AG04450 (cell line): ENCODE measurements at places on chromosomes 13 and 19.
A peak's percentile ranks its signal among the peaks of the same experiment; 100 is the strongest.

GRCh38 chr19:1317274-1318003, 31.8 kb downstream of the EFNA2 start:
- DNase-seq: no peak

DNA sequence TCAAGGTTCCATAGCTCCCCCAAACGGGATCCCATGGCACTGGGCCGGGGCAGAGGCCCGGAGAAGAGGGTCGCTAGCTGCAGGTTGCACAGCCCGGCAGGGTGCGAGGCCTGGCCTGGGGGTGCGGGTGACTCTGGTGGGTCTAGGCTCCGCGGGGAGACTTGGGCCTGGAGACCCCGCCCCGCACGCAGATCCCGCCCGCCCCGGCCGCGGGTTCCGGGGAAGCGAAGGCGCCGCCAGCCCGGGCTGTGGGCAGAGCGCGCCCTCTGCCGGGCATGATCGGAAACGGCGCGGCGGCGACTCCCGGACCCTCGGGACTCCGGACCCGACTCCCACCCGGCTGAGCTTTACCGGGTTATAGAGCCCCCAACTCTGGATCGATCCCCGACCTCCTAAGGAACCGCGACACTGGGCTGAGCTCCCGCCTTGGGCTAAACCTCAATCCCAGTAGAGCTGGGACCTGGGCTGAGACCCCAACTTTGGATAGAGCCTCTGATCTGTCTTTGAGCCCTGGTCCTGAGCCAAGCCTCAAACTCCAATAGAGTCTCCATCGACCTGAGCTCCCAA, 3.1 kb upstream of the TNFAIP8L1 start:
- no peak for DNase-seq

- DNase-seq: no peak
These were observed 66.1 kb upstream of the DIAPH3 start for GRCh38 chr13:60229708-60230272.

- DNase-seq: no peak
These were observed 117.7 kb upstream of the KLF12 start for GRCh38 chr13:74251778-74252519.

GRCh38 chr13:106385654-106386053, 149.8 kb downstream of the EFNB2 start:
- no peak for DNase-seq

- DNase-seq: no peak
These were observed 135.9 kb downstream of the URI1 start for GRCh38 chr19:30077851-30078355.

- no peak for DNase-seq
These were observed at the start of gene TRPC4 for GRCh38 chr13:37869756-37870488. Gene TRPC4, minus strand, starts transcription at chr13:37869772. Its CDS starts 86,439 bp downstream, at chr13:37783333.

DNA sequence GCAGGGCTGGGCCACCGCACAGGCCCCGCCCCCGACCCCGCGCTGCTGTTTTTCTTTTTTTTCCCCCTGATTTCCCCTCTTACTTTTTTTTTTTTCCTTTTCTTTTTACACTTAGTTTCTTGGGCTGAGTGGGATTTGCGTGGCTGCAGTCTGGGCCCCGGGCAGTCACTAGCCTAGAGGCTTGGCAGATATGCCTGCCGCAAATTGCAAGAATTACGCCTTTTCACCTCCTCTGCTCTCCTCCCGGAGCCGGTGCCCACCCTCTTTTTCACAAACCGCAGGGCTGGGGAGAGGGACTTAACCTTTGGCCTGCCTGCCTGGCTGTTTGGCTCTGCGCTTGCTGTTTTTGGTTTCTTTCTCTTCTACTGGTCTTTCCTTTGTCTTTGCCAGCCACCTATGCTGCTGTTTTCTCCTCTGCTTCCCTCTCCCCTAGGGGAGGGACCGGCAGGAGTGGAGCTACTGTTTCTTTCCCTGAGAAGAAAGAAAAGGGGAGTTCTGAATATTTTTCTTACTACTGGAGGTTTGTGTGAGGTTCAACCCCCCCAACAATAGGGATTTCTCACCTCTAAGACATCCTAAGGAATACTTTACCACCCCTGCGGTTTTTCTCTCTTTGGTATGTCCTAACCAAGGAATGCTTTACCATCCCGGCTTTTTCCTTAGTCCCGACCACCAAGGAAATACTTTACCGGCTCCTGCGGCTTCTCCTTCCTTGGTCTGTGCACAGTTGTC, 11.0 kb downstream of the ZNF552 start:
- peak; percentile 48 for DNase-seq

- DNase-seq: no peak
These were observed 178.4 kb downstream of the FGF9 start for GRCh38 chr13:21849323-21849722.

DNA sequence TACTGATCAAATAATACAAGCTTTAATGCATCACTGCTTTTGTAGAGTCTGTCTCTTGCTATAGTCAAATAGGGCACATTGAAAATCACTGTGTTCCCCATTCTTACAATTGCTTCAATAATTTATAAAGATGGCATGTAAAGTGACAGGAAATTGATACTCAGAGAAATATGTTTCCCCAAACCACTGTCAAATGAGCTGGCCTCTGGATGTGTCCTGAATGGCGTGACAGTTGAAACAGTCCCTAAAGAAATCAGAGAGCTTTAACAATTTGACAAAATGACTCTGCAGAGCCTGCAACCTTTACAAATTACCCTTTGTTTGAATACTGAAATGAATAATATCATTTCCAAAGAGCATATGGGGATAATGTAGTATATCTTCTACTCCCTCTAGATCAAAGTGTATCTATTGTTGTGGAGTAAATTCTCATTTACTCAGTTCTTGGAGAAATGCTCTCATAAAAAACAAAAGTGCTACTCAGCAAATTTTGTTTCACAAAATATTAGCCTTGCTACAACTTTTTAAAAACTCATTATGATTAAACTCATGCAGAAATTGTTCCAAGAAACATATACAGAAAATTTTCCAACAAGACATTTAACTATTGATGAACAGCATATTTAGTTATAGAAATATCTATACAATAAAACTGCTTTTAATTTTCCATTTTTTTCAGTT, 763.2 kb upstream of the SPRY2 start:
- DNase-seq: no peak

GRCh38 chr13:100088273-100088643, 635 bp upstream of the PCCA start:
- DNase-seq: no peak

GRCh38 chr13:59633290-59633689, 530.4 kb downstream of the DIAPH3 start:
- no peak for DNase-seq

DNA sequence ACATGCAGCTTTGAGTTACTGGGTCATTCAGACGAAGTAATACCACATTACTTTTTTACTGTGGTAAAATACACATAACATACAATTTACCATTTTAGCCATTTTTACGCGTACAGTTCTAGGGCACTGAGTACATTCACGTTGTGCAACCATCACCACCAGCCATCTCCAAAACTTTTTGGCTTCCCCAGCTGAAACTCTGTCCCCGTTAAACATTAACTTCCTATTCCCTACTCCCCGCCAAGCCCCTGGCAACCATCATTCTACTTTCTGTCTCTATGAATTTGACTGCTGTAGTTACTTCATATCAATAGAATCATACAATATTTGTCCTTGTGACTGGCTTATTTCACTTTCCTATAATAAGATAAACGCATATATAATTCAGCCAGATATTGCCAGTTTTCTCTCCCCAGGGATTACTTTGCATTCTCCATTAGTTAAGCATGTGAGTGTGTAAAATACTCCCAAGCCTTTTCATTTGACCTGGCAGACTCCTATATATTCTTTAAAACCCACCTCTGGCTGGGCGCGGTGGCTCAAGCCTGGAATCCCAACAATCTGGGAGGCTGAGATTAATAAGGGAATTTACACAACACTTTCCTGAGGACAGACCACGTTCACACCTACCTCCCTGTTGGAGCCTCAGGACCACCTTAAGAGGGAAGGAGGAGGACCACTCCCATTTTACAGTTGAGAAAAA, 10.0 kb upstream of the CYP4F22 start:
- no peak for DNase-seq

DNA sequence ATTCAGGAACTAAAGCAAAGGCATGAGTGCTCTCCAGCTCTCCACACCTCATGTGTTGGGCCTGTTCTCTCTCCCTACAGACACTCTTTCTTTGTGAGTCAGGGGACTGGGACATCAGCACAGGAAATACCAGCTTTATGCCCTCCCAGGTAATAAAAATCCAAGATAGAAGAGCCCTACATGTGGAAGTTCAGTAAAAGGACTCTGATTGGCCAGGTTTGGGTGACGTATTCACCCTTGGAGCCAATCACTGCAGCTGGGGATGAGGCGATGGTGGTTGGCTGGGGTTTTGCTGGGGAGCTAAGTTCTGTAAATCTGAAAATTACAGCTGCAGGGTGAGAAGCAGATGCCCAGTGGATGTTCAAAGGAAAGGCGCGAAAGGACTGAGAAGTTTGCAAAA, 32.5 kb downstream of the CCDC70 start:
- DNase-seq: no peak

DNA sequence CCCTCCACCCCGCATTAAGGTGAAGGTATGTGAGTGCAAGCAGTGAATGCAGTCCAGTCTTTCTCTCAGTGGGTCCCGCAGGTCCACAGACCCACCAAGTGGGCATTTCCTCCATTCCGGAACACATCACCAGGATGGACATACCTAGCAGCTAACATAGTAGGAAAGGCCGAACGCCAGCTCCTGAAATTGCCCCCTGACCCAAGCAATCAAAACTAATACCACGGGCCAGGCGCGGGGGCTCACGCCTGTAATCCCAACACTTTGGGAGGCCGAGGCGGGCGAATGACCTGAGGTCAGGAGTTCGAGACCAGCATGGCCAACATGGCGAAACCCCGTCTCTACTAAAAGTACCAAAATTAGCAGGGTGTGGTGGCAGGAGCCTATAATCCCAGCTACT, 71.7 kb upstream of the VSTM2B start:
- no peak for DNase-seq

- no peak for DNase-seq
These were observed 86.2 kb downstream of the SLC25A15 start for GRCh38 chr13:40875583-40875982.

DNA sequence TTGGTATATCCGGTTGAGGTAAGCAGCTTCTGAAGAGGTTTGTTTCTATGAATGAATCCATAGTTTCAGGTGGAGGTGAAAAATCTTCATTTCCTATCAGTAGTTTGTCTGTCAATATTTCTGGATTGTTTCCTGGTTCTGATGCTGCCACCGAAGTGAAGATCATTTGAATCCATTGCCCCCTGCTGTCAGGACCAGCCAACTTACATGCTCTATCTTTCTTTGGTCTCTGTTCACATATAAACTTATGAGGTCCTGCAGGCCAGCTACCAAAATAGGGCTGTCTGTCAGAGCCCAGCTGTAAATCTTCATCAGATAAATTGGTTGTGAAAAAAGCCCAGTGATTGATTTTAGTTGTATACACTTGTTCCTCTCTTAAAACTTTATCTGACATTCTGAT, 15.2 kb upstream of the N4BP2L1 start:
- DNase-seq: no peak

DNA sequence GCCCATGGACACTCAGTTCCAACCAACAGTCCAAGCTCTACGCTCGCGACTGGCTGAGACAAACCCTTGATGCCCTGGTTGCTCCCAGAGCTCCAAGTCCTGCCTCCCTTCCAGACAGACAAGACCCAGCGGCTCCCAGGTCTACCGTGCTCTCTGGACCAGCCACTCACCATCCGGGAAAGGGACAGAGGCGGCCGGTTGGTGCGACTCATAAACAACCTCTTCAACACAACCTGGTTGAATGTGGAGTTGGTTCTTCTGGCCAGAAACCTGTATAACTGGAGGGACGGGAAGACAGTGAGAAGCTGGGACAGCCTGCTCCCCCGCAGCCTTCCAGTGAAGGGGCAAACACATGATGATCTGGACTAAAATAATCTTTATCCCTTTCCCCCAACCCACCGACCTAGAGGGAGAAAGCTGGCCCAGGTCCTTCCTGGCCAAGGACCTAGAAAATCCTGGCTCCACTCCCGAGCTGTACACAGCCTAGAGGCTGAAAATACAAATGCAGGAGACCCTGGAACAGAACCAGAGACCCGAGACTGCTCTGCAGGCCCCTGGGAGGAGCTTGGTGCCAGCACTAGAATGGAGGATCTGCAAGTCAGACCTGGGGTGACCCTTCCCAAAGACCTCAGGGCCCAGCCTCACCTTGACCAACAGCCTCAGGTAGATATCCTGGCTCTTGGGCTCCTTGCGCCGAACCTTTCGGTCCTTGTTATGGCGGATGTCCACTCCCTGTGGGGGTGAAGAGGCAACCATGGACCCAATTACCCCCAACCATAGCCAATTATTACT, 1.6 kb downstream of the RPL18 start:
- DNase-seq: no peak

GRCh38 chr13:30829145-30829832, 76.8 kb upstream of the MEDAG start:
- DNase-seq: no peak

GRCh38 chr19:46131485-46132143, 7.1 kb upstream of the IGFL3 start:
- DNase-seq: no peak

GRCh38 chr19:31979949-31980670, 365.3 kb upstream of the ZNF507 start:
- no peak for DNase-seq

DNA sequence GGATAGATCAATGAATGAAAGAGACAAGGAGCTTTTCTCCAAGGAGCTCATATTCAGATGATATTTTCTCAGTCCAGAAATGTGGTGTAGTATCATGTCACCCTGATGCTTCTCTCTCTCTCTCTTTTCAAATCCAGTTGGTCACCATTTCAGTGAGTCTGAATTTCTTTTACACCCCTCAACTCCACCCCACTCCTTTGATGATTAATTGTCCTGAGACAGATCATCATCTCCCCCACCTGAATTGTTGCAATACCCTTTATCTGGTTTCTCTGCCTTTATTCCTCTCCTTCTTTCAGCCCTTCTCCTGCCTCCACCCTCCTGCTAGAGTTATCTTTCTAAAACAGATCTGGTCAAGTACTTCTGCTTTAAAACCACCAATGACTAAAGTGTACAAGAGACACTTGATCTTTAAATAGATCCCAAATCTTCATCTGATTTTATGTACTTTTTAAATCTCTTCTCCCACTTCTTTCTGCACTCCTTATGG, 299.8 kb downstream of the KLF5 start:
- DNase-seq: no peak

GRCh38 chr13:44068737-44069136, 189.0 kb downstream of the LACC1 start:
- DNase-seq: peak; percentile 39

DNA sequence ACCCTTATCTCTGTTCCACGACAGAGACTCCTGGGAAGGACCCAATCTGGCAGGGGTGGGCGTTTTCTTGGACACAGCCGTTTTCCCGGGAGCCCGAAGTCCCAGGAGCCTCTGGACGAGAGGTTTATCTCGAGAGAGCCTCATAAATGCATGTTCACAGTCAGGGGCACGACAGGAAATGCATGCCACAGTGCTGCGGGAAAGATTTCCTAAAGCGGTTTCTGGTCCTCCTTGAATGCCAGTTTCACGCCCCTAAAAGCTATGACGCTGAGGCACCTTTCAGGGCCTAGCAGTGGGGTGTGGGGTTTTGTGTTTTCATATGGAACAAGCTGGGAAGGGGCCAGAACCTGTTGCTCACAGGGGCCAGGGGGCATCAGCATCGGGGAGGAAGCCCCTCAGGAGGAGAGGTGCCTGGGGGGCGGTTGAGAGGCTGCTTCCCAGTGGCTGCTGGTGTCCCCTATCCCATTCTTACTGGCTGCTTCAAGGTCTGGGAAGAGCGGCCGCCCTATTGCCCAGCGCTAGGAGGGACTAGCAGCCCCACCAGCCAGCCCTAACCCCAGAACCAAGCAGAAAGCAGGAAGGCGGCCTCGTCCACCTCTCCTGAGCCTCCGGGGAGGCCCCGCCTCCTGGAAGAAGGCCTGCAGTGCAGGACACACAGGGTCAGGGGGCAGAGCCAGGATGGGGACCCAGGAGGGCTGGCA, 157.0 kb downstream of the KDM4B start:
- DNase-seq: no peak

- DNase-seq: no peak
These were observed 58.3 kb upstream of the MCF2L start for GRCh38 chr13:112910616-112911280.
